ENCODE measurements at places on chromosomes 3 and 15.

DNA sequence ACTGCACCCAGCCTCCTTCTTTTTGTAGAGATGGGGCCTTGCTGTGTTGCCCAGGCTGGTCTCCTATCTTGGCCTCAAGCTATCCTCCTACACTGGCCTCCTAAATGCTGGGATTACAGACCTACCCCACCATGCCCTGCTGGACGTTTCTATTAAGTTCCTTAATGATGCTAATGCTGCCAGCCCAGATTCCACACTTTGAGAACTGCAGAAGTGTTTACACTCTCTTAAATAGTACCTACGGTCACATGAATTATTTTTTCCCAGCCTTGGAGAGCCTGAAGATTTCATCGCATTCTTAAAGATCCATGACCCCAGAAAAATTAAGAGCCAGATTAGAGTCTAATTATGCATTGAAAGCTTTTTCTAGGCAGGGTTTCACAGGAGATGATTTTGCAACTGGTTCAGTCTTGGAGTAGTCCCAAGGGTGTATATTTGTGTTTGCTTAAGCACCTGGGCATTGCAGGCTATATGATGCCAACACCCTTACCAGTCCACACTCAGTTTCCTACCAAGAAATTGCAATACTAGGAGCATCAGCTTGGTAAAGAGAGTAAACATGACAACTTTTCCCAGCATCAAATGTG is 36.6 kb downstream of the TM4SF4 start:
- no peak for DNase-seq

DNA sequence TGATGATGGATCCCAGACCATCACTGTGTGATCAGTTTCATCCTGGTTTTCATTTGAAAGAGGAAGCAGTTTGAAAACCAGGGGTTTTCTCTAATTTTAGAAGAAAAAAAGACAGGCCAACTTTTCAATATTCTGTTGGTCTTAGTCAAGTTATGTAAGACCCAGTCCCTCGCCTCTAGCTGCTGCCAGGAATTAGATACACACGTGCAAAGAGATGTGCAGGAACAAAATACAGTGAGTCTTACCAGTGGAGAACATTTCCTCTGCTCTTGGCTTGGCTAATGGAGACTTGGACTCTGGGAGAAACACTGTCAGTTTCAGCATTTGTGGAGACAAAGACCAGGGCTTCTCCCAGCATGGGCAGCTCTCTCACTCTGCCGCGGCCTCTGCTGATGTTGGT is 214.9 kb upstream of the C2CD4B start:
- no peak for DNase-seq

GRCh38 chr3:31917303-31918005 is 63.6 kb downstream of the OSBPL10 start:
- DNase-seq = no peak

DNA sequence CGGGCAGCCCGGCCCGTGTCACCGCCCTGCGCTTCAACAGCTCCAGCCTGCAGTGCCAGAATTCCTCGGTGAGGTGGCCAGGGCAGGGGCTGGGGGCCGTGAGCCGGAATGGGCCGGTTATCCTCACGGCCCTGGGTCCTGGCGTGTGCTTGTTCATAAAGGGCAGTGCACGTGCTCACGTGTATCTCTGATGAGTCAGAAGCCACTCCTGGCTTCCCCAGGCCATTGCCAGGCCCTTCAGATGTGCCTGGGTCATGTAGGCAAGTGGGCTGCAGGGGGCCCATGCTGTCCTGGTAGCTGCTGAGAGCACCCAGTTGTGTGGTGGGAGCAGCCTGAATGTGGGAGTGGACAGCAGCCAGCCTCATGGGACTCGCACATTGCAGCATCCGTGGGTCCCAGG is 29.2 kb downstream of the PLXNA1 start:
- no peak for DNase-seq

DNA sequence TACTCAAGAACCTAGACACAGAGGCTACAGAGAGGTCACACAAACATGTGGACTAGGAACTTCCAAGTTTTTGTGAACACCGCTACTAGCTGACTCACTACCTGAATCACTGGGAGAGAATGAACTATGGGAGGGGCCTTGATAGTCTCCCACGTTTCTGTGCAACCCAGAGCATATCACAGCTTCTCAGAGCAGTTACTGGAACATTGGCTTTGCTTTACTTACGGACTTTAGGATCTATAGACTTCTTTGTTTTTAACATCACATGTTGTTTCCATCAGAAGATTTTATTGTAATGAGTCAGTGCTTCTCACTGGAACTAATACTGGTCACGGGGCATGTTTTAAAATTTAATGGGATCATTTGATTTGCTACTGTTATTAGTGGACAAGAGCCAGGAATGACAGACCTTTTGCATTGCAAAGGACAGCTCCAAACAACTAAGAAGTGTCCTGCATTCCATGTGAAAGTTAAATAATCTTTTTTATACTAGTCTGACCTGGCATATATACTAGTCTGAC is 35.6 kb downstream of the RTP4 start:
- DNase-seq = peak; percentile 78

GRCh38 chr3:10017636-10018292 is 8.5 kb upstream of the FANCD2 start:
- DNase-seq = no peak

GRCh38 chr3:179421500-179421899 is 29.8 kb downstream of the GNB4 start:
- no peak for DNase-seq

GRCh38 chr3:146033950-146034349 is 127.0 kb downstream of the PLOD2 start:
- DNase-seq = no peak

DNA sequence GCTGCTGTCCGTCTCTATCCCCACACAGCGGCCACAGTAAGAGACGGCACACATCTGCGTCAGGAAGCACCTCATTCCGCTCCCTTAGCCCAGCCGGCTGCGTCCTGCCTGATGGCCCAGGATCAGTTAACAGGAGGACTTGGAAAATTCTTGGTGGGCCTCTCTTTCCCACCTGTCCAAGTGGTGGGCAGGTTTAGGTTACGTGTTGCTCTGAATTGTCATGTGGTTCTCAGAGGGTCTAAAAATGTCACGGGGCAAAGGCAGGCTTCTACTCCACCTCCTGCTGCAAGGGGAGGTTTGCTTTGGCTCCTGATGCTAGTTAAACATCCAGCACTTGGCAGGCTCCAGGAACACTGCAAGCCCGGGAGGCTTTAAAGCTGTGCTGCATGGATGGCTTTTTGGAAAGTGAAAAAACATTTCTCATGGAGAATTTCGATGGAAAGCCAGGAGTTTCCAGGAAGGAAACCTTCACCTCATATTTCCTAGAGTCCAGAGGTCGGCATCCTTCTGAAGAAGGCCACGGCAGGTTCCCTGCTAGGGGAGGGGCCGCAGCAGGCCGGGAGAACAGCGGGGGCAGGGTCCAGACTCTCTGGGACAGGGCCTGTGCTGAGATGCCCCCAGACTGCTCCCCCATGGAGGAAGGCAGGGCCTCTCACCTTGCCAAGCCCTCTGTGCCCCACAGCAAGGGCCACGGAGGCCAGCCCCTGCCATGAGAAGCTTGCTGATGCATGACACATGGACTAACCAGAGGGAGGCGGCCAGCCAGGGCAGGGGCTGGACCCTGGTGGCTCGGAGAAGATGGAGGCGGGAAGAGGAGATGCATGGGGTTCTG is 10.8 kb downstream of the CTSH start:
- DNase-seq = peak; percentile 54

DNA sequence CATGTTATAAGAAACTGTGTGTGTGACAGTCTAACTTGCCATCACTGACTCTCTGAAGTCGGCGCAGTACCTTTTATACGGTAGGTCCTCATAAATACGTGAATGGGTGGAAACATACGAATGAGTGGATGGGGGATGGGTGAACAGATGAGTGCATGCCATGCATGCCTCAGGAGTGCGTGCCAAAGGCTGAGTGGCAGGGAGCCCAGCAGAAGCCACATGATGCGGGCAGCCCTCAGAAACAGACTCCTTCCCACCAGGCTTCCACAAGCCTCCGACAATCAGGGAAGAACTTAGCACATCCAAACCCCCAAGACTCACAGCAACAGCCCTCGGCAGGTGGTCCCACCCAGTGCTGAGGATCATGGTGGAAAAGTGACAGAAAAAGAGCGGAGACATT is 16.7 kb downstream of the HCN4 start:
- no peak for DNase-seq

- no peak for DNase-seq
Observed at GRCh38 chr3:136562026-136562425, 190.2 kb downstream of the STAG1 start.

- DNase-seq = no peak
Observed at GRCh38 chr3:1828519-1828918, 270.1 kb upstream of the CNTN4 start.

DNA sequence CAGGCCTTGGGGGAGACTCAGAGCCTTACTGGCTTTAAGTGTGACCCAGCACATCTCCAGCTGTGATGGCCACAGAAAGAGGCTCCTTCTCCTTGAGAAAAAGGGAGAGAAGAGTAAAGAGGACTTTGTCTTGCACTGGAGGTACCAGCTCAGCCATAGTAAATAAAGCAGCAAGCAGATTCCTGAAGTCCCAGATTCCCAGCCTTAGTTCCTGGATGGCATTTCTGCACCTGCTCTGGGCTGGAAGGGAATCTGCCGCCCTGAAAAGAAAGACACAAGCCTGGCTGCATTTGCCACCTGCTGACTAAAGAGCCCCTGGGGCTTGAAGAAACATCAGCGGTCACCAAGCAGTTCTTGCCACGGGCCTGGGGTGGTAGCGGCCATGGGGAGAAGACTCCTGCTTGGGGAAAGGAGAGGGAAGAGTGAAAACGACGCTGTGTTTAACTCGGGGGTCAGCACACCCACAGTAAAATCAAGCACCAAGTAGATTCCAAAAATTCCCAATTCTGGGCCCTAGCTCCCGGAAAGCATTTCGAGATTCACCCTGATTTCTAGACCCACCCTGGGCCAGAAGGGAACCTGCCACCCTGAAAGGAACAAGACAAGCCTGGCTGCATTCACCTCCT is 24.2 kb upstream of the TNK2 start:
- no peak for DNase-seq

- no peak for DNase-seq
Observed at GRCh38 chr15:40358471-40359353, 693 bp downstream of the DISP2 start.

DNA sequence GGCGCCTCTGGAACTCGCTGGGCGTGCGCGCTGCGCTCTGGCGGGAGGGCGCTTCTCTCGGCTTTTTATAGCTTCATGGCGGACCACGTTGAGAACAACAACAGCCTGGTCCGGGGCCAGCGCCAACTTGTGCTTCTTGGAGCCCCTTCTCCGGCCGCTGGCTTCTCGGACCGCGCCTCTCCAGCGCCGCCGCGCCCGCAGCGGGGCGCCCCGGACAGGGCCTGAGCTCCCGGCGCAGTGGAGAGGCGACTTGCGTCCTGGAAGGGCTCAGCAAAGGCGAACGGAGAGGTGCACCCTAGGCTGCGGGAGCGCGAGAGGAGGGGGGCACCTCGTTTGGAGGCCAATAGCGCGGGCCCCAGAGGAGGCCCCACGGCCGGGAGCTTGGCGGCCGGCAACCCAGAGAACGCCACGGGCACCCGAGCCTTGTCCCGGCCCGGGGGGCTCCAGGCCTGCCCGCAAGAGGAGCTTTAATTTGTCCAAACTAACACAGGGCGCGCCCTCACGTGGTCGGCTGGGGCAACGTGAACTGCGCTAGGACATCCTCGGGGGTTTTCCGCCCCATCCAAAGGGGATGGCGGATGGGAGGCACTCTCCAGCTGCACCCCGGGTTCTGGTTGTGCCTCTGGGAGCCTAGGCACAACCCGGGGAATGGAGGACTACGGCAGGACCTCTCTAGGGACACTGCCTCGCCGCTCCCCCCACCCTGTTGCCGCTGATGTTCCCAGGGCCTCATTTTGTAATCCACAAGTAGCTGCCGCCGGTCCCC is 37.8 kb downstream of the HMCES start:
- DNase-seq = peak; percentile 88

DNA sequence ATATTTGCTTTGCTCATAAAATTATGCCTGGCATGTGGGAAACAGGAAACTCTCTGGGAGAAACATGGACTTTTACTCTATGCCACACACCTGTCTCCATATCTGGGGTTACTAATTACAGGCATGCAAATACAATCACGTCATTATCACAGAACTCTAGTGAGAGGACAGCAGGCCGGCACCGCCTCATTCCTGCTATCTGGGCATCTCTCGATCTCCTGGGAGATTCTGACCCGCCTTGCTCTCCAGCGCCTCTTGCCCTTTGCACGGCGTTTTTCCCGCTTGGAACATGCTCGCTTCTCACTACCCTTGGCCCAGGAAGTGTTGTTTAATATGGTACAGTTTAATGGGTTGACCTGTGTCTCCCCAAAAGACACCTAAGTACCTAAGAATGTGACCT is 45.4 kb upstream of the PARL start:
- no peak for DNase-seq

DNA sequence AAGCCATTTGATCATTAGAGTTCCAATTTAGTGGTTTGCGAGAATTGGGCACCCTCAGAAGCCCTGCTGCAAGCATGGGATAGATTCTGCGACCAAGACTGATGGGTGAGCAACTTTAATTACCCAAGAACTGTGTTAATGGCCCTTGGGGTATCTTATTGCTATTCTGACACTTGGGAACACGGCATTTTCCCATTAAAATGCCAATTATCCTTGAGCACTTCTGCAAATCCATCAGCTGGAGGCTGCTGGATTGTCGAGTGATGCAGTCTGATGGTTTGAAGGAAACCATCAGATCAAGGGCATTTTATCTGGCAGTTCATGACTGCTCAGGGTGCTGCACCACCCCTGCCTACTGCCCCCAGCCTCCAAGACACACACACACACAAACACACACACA is 183.6 kb upstream of the PROK2 start:
- no peak for DNase-seq

GRCh38 chr3:7025581-7026300 is 164.8 kb downstream of the GRM7 start:
- no peak for DNase-seq

Measured in islet precursor cell (in vitro differentiated cells).